Endothelial cell (in vitro differentiated cells): ENCODE measurements at places on chromosomes 11 and 22.

- DNase-seq: no peak
Observed at GRCh38 chr11:92473736-92474135, 249.1 kb downstream of the FAT3 start.

DNA sequence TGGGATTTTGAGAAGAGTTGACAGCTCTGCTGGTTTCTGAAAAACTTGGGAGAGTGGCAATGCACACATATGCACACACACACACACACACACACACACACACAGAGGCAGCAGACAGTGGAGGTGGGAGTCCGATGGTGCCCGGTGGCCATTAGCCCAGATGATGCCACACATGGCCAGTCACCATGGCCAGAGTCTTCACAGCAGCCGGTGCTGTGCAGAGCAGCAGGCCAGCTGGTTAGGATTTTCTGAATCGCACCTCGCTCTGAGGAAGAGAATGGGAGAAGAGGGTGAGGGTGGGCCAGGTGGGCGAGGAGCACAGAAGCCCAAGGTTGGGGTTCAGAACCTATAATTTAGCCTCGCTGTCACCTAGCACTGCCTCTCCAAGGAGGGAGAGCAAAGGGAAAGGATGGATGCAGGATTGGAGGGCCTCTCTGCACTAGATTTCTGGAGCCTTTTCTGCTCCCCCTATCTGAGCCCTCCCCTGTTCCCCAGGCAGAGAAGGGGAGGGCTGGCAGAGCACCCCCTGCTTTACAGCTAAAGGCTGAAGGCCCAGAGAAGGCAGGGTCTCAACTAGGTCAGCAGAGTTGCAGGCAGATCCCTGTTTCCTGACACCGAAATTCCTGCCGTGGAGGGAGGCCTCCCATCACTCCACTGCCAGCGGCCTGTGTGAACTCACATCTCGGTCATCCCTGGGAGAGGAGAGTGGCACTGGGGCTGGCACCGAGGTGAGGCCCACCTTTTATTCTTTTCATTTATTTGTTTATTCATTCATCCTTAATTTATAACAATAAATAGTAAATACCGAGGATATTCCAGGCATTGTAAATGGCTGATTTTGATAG lies 25.8 kb upstream of the FXYD6 start:
- DNase-seq: no peak

DNA sequence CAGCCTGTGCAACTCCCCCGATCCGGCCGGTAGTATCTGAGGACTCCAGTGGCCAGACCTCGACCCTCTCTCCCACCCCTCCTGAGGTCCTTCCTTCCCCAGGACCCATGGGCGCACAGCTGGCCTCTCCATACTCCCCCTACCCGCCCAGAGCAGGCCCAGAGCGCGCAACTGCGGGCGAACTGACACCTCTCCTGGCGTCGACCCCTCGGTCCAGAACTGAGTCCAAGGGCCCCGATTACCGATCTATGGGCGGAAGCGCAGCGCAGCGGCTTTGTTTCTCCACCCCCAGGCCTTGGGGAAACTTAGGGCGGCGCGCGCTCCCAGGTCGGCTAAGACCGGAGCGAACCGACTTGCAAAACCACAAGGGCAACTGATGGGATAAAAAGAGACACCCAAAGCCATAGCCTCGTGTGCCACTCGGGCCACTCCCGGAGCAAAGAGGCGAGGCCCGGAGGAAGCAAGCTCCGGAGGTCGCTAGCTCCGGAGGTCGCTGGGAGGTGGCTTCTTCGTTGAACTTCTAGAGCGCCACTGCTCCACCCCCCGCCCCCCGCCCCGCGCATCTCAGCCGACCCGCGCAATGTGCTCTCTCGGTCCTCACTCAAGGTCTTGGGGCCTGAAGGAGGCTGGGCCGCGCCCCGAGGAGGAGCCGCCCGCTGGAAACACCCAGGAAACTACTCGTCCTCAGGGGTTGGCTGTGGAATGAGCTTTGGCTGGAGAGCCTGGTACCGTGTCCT lies 9.8 kb upstream of the ALX4 start:
- DNase-seq: no peak

- no peak for DNase-seq
Observed at GRCh38 chr22:40121461-40121860, 56.3 kb upstream of the TNRC6B start.

- no peak for DNase-seq
Observed at GRCh38 chr22:27474711-27475547, 326.6 kb downstream of the MN1 start.
